ENCODE measurements at places on chromosomes 2 and 18. TPM values are rescaled to one million over a fixed set of nuclear protein-coding genes. Genes with fewer than 3 reads are reported as not detected.

IL36B gene
- total RNA-seq: not detected

AQP12A gene
- total RNA-seq: not detected

GRCh38 chr2:197803033-197803444 is 1.4 kb upstream of the PLCL1 start:
- no peak overlapping the region for H3K4me3 ChIP-seq
- peak; percentile 33 for DNase-seq
- H3K27me3 ChIP-seq: no peaks in the 10 kb centered on the region

DNA sequence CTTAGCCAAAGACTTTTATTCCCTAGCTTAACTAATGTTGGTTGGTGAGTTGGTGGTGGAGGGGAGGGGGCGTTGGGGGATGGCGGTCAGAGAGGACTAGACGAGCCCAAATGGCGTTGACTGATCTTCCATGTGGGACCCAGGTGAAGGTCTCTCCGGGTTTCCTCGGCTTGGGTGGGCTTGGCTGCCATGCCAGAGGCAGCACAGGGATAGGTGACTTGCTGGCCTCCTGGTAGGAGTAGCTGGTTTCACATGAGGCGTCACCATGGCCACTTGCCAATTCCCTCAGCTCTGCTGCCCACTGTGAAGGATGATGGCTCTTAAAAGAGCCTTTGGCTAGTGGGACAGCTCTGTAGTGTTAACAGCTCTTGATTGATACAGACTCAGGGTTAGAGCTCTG is 1337.0 kb upstream of the FAM98A start:
- H3K27me3 ChIP-seq: no peaks in the 10 kb centered on the region
- no peak overlapping the region for H3K4me3 ChIP-seq
- no peaks in the 10 kb centered on the region for H3K4me1 ChIP-seq
- no peaks in the 10 kb centered on the region for H3K36me3 ChIP-seq
- no peak for DNase-seq
- H3K27ac ChIP-seq: no peak overlapping the region

SCN9A gene
- 11.8 TPM for total RNA-seq

- H3K27me3 ChIP-seq: no peaks in the 10 kb centered on the region
- H3K36me3 ChIP-seq: no peaks in the 10 kb centered on the region
- no peak for DNase-seq
- no peak overlapping the region for H3K27ac ChIP-seq
- H3K4me3 ChIP-seq: no peak overlapping the region
These were observed 151.6 kb upstream of the MSH6 start for GRCh38 chr2:47631306-47631705.

Data from lung (tissue), 17 donors.